H9 (cell line): ENCODE measurements at places on chromosomes 5 and 9.

DNA sequence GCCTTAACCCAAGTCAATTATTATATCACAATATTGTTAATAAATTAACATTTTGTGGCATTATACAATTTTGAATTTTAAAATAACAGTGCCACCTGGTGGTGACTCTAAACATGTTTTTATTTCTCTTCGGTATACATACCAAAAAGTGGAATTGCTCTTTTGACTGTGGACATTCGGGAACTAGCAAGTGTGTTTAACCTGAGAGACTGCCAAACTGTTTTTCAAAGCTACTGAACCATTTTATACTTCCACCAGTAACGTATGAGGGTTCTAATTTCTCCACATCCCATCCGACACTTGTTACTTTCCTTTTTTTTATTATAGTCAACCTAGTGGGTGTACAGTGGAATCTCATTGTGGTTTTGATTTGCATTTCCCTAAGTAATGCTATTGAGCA, 18.3 kb upstream of the HSDL2 start:
- no peak overlapping the region for H3K4me3 ChIP-seq
- H3K27ac ChIP-seq, result no peak overlapping the region
- no peaks in the 10 kb centered on the region for H3K27me3 ChIP-seq
- H3K4me1 ChIP-seq, result no peaks in the 10 kb centered on the region

DNA sequence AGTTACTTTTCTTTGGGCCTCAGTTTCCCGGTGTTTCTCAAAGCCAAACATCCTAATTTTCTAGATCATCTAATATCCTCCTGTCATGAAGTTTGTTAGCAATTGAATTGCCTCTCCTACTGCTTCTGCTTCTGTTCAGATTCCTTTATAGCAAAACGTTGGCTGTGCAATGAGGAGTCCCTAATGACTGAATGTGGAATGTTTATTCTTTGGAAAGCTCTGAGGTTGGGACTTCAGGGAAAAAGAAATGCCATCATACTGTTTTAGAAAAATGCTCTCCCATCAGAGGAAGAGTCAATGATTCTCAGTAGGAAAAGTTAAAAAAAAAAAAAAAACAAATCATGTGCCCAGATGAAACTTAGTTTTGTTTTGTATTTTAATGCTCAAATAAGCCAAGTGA, 268.7 kb upstream of the PAPPA start:
- H3K27me3 ChIP-seq, result no peaks in the 10 kb centered on the region
- H3K4me1 ChIP-seq, result no peaks in the 10 kb centered on the region
- H3K36me3 ChIP-seq, result no peaks in the 10 kb centered on the region
- H3K4me3 ChIP-seq, result no peak overlapping the region
- no peak overlapping the region for H3K27ac ChIP-seq

- no peak for DNase-seq
- no peaks in the 10 kb centered on the region for H3K4me1 ChIP-seq
- H3K36me3 ChIP-seq, result peaks cover 10% of the 10 kb centered on the region; the same call in 1 of the 2 replicates
- H3K27me3 ChIP-seq, result no peaks in the 10 kb centered on the region
- no peak overlapping the region for H3K4me3 ChIP-seq
Measured at GRCh38 chr9:108149326-108149725, 659.8 kb upstream of the KLF4 start.

DNA sequence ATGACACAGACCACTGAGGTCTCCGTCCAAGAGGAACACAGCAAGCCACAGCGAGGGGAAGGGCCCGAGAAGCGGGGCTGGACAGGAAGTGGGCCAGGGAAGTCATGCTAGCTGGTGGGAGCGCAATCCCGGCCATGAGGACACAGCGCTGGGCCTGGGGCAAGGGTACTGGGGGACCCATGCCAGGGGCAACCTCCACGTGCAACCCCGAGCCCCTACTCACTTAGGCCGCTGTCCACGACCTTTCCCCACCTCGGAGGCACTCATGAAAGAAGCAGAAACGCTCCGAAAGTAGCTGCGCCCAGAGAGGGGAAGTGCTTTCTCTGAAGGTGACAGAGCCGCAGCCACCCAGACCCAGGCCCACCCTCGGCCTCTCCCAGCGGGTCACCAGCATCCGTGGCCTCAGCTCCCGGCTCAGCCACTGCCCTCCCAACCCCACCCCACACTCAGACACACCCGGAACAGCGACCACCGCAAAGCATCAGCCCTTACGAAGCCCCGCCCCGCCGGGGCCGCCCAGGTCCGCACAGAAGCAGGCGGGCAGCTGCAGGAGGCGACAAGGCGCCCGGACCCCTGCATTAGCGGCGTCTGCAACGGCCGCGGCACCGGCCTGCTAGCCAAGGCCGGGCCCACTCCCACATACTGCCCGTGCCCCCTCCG, 782 bp downstream of the BICD2 start:
- no peaks in the 10 kb centered on the region for H3K27me3 ChIP-seq
- H3K4me1 ChIP-seq, result peaks cover 6% of the 10 kb centered on the region; the same call in 1 of the 2 replicates
- peak overlapping the region; percentile 86 for H3K4me3 ChIP-seq
- no peak overlapping the region for H3K27ac ChIP-seq
- DNase-seq, result peak; percentile 41

DNA sequence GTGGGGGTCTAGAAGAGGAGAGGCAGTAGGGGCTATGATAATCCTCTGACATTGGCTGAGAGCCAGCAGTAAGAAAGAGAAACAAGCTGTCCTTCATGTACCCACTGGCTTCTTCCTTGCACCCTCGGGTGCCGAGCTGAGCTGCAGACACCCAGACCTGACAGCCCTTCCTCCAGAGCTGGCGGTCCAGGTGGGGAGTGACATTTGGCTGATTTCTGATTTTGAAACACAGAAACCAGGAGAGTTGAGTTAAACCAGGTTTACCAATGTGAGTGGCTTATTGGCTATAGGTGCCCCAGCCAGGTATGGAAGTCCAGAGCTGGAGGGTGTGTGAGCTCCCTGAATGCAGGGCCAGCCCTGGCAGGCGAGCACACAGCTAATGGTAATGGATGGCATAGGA, 59.2 kb downstream of the GADD45G start:
- no peak overlapping the region for H3K4me3 ChIP-seq
- H3K27me3 ChIP-seq, result no peaks in the 10 kb centered on the region; the same call in 1 of the 2 replicates
- H3K36me3 ChIP-seq, result no peaks in the 10 kb centered on the region
- no peak overlapping the region for H3K27ac ChIP-seq
- DNase-seq, result no peak

GRCh38 chr5:175842951-175843793, 28.2 kb upstream of the CPLX2 start:
- H3K4me1 ChIP-seq, result peaks cover 3% of the 10 kb centered on the region; the same call in 1 of the 2 replicates
- DNase-seq, result peak; percentile 56
- no peak overlapping the region for H3K4me3 ChIP-seq
- H3K36me3 ChIP-seq, result peaks cover 7% of the 10 kb centered on the region; the same call in 1 of the 2 replicates

DNA sequence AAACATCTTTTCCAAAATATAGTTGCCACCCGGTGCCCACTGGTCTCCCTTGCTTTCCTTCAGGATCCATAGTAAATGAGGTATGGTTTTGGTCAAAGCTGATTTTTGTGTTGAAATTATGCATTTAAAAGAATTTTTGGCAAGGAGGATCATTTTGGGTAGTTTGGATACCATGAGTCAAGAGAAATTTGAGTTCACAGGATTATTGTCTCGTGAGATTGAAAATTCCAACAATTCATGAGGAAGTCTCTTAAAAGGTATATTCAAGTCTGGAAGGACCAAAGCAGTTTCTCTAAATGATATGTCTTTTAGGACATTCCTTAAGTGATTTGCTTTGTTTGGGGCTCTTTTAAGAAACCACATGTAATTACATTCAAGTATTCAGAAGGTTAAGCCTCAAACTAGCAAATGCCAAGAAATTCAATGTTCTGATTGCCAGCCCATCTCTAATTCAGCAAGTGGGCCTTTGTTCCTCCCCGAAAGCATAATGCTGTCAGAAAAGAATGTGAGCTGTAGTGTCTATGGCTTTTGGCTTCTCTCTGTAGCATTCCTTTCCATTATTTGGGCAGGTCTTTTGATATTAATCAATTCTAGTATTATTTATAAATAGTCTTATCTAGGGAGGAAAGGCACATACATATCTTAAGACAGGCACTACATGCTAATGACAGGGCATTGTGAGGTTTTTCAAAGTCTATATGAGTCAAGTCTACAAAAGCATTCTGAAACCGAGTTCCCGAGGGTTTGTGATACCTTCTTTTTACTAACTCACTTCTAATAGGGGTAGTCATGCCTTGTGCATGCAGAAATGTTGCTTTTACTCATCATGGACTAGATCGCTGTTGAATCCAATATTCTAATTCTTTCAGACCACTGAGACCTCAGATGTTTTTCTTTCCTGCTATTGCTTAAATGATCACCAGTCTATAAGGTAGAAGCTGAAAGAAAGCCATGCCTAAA, 453.9 kb downstream of the ENC1 start:
- H3K27me3 ChIP-seq, result no peaks in the 10 kb centered on the region
- no peaks in the 10 kb centered on the region for H3K36me3 ChIP-seq
- H3K27ac ChIP-seq, result no peak overlapping the region
- no peak for DNase-seq

DNA sequence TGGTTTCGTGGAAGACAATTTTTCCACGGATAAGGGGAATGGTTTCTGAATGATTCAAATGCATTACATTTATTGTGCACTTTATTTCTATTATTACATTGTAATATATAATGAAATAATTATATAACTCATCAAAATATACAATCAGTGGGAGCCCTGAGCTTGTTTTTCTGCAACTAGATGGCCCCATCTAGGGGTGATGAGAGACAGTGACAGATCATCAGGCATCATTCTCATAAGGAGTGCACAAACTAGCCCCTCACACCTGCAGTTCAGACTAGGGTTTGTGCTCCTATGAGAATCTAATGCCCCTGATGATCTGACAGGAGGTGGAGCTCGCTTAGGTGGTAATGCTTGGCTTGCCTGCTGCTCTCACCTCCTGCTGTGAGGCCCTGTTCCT, 6.4 kb downstream of the ISCA1 start:
- no peak for DNase-seq
- peaks cover 21% of the 10 kb centered on the region for H3K36me3 ChIP-seq
- H3K4me3 ChIP-seq, result no peak overlapping the region
- H3K27ac ChIP-seq, result no peak overlapping the region

GRCh38 chr5:157918811-157919742, 60.1 kb upstream of the CLINT1 start:
- H3K36me3 ChIP-seq, result no peaks in the 10 kb centered on the region
- H3K27me3 ChIP-seq, result no peaks in the 10 kb centered on the region
- no peak overlapping the region for H3K4me3 ChIP-seq

- no peaks in the 10 kb centered on the region for H3K4me1 ChIP-seq
- no peak overlapping the region for H3K27ac ChIP-seq
- peak; percentile 41 for DNase-seq
- no peaks in the 10 kb centered on the region for H3K27me3 ChIP-seq
Measured at GRCh38 chr9:129697656-129698253, 32.3 kb downstream of the PRRX2 start.

- H3K4me3 ChIP-seq, result peak overlapping the region; percentile 78
- no peaks in the 10 kb centered on the region for H3K36me3 ChIP-seq
- H3K4me1 ChIP-seq, result peaks cover 5% of the 10 kb centered on the region; the same call in 1 of the 2 replicates
- no peaks in the 10 kb centered on the region for H3K27me3 ChIP-seq
- peak; percentile 75 for DNase-seq
Measured at GRCh38 chr9:16705111-16705604, 165.3 kb downstream of the BNC2 start.

- no peaks in the 10 kb centered on the region for H3K27me3 ChIP-seq
- H3K4me3 ChIP-seq, result no peak overlapping the region
- no peak for DNase-seq
Measured at GRCh38 chr5:139156814-139157213, 41.4 kb downstream of the SIL1 start.

- H3K4me3 ChIP-seq, result no peak overlapping the region
- DNase-seq, result peak; percentile 51
- H3K4me1 ChIP-seq, result no peaks in the 10 kb centered on the region; the same call in 1 of the 2 replicates
- no peaks in the 10 kb centered on the region for H3K36me3 ChIP-seq
- H3K27ac ChIP-seq, result no peak overlapping the region
- no peaks in the 10 kb centered on the region for H3K27me3 ChIP-seq
Measured at GRCh38 chr5:157471709-157472108, 11.7 kb downstream of the NIPAL4 start.

GRCh38 chr9:110731437-110732028, 62.9 kb downstream of the MUSK start:
- H3K27me3 ChIP-seq, result no peaks in the 10 kb centered on the region
- no peak for DNase-seq
- peaks cover 5% of the 10 kb centered on the region for H3K36me3 ChIP-seq
- H3K4me1 ChIP-seq, result peaks cover 9% of the 10 kb centered on the region; the same call in 1 of the 2 replicates

DNA sequence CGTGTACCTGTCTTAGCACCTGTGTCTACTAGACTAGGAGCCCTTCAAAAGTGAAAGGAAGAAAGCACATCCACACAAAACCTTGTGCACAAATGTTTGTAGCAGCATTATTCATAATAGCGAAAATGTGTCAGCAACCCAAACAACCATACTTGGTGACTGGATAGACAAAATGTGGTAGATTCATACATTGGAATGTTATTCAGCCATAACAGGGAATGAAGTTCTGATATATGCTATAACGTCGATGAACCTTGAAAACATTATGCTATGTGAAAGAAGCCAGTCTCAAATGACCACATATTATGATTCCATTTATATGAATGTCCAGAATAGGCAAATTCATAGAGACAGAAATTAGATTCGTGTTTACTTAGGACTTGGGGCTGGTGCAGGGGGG, 57.8 kb upstream of the LARP1 start:
- peaks cover 18% of the 10 kb centered on the region for H3K4me1 ChIP-seq
- H3K27me3 ChIP-seq, result no peaks in the 10 kb centered on the region
- H3K27ac ChIP-seq, result peak overlapping the region; percentile 92
- DNase-seq, result no peak

DNA sequence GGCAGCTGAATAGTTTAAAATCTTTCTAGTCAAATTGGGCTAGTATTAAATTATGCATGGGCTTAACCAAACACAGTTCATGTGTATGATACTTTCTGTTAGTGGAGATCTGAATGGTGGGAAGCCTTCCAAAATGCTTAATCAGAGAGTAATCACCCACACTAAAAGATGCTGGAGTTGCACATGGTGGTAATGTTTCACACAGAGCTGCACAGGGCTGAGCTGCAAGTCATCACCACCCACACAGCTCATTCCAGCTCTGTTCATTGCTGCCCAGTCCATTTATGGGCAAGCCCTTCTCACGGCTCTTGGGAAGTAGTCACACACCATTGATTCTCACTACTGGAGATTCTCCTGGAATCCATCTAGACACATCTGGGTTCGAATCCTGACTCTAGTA, 351.5 kb upstream of the KCNN2 start:
- no peaks in the 10 kb centered on the region for H3K4me1 ChIP-seq
- H3K27ac ChIP-seq, result no peak overlapping the region
- H3K36me3 ChIP-seq, result no peaks in the 10 kb centered on the region

DNA sequence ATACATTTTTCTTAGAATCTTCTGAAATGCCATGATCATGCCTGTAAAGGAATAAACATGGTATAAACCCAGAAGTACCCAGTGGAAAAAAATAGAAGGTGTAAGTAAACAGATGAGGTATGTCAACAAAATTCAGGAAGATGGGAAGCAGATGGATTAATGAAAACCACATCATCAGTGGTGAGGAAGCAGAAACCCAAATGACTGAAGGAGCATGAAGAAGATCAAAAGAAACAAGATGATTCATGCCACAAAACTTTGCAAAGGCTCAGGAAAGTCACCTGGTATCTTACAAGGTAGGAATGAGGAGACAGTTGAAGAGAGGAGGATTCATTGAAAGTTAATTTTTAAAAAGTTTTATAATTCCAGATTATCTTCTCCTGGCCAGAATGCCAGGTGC, 132.8 kb upstream of the PAPPA start:
- H3K36me3 ChIP-seq, result no peaks in the 10 kb centered on the region
- H3K27ac ChIP-seq, result no peak overlapping the region
- H3K4me3 ChIP-seq, result no peak overlapping the region
- H3K4me1 ChIP-seq, result no peaks in the 10 kb centered on the region
- H3K27me3 ChIP-seq, result no peaks in the 10 kb centered on the region
- no peak for DNase-seq
